HFFc6 (cell line): ENCODE measurements at places on chromosomes 11 and 22.

GRCh38 chr11:125603207-125603606 is 10.6 kb downstream of the STT3A start:
- H3K4me1 ChIP-seq: peaks cover 22% of the 10 kb centered on the region
- no peak overlapping the region for H3K4me3 ChIP-seq
- no peaks in the 10 kb centered on the region; the same call in 1 of the 2 replicates for H3K27me3 ChIP-seq
- peak; percentile 2 for DNase-seq
- H3K27ac ChIP-seq: peak overlapping the region; percentile 84

GRCh38 chr11:23995891-23996290 is 501.0 kb upstream of the LUZP2 start:
- peaks cover 43% of the 10 kb centered on the region for H3K4me1 ChIP-seq
- H3K27me3 ChIP-seq: no peaks in the 10 kb centered on the region
- H3K4me3 ChIP-seq: no peak overlapping the region
- no peak for DNase-seq

DNA sequence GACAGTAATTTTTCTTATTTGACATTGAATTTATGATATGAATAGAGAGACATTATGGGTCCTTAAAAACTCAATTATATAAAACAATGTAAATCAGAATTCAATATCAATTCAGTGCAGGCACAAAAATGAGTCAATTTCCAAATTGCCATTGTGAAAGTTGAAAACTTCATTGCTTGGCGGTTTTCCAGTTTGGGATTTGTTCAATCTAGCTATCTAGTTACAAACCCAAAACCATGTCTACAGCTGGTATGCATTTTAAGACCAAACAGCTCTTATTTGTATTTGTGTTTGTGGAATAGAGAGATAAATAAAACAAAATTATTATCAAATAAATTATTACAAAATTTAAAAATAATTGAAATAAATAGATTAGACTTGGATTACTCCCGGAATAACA is 1206.6 kb upstream of the RAG2 start:
- no peak overlapping the region for H3K4me3 ChIP-seq
- no peak overlapping the region for H3K27ac ChIP-seq
- no peaks in the 10 kb centered on the region; the same call in 1 of the 2 replicates for H3K27me3 ChIP-seq

DNA sequence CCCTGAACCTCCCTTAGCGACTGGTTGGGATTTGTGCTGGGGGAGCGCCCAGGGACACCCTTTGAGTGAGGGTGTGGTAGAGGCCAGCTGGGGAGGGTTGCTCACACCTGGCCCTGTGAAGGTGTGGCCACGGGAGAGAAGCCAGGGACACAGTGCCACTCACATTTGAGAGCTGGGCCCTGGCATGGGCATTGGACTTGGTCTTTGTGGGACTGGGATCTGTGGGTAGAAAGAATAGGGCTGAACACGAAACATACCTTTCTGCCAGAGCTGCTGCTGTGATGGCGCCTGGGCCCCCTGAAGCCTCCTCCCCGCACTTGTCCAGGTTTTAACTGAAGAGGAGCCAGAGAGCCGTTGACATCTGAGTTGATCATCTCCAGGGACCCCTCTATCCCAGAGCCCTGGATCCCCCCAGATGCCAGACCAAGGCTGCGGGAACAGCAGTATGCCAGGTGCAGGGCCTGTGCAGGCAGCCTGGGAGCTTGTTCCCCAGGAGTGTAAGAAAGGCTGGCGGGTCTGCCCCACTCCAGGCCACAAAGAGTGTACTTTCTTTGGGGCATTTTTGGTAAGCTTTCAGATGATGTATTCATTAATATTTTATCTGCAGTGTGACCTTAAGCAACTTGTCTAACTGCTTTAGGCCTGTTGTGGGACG is 284.1 kb downstream of the TBC1D22A start:
- peaks cover 5% of the 10 kb centered on the region for H3K27me3 ChIP-seq
- DNase-seq: no peak
- no peaks in the 10 kb centered on the region for H3K4me1 ChIP-seq
- H3K4me3 ChIP-seq: no peak overlapping the region

- H3K36me3 ChIP-seq: peaks cover 9% of the 10 kb centered on the region
- DNase-seq: no peak
- no peaks in the 10 kb centered on the region; the same call in 1 of the 2 replicates for H3K27me3 ChIP-seq
These were observed 30.4 kb downstream of the PACS1 start for GRCh38 chr11:66100272-66101065.

DNA sequence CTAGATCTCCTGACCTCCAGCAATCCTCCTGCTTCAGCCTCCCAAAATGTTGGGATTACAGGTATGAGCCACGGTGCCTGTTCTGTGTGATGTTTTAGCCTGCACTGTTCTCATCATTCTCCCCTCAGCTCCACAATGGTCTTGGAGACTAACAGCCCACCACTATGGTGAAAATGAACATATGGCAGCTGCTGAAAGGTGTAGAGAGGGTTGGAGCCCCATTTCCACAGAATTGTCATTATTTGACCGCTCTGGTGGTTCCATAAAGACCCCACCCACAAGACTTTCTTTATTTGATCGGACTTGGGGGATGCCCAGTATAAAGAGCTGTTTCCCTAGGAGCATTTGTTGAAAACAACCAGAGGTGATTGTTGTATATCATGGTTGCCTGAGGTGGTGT is 67.9 kb upstream of the SEPTIN5 start:
- H3K4me1 ChIP-seq: no peaks in the 10 kb centered on the region
- DNase-seq: no peak
- peaks cover 11% of the 10 kb centered on the region for H3K27me3 ChIP-seq
- H3K4me3 ChIP-seq: no peak overlapping the region

DNA sequence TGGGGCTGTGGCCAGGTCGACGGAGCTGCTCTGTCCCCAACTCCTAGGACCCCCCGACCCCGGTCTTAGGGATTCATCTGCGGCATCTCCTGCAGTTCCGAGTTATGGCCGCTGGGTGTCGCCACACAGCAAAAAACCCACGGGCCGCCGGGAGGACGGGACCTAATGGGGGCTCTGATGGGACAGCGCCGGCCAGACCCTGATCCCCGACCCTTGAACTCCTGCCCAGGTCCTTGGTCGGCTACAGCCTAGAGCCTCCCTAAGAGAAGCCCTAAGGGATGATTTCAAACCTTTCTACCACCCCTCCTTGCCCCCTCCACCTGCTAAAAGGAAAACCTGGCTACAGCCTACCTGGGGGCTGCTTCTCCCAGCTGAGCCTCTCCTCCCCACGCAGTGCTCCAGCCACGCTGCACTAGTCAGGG is 30.8 kb upstream of the LRRC10B start:
- no peak for DNase-seq
- H3K27me3 ChIP-seq: peaks cover 8% of the 10 kb centered on the region
- peaks cover 18% of the 10 kb centered on the region for H3K4me1 ChIP-seq
- no peak overlapping the region for H3K4me3 ChIP-seq

DNA sequence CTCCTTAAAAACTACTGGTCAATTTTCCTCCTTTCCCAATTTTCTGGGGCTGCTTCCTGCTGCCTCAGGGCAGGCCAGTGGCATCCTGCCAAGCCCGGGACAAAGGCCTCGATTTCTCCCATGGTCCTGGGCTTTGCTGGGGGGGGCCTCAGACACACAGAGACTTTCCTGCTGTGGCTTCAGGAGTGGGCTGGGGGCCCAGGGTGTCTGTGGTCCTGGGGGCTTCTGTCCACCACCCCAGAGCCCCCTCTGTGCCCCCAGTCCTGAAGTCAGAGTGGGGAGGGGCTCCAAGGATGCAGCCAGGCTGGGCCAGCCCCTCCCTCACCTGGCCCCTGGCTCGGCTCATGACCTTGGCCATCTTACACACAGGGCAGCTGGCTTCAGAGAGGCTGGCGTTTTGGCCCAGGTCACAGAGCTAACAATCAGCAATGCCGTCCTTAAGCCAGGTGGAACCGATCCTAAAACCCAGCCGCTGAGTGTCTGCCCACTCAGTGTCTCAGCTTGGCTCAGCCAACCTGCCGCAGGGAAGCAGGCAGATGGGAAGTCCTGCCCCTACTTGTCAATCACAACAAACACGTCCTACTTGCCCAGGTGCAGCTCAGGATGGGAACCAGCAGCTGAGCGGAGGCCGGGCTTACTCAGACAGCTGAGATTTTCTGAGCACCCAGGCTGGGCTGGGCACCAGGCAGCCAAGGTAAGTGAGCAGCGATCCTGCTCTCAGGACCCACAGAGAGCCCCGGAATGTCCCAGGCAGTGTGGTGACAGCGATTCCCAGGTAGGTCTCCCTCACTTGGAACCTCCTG is 34.6 kb downstream of the OSBPL5 start:
- no peak for DNase-seq
- no peaks in the 10 kb centered on the region for H3K36me3 ChIP-seq
- no peak overlapping the region for H3K27ac ChIP-seq
- no peaks in the 10 kb centered on the region for H3K27me3 ChIP-seq
- no peak overlapping the region for H3K4me3 ChIP-seq
- H3K4me1 ChIP-seq: no peaks in the 10 kb centered on the region

GRCh38 chr11:92789761-92790160 is 179.7 kb upstream of the MTNR1B start:
- DNase-seq: no peak
- no peak overlapping the region for H3K27ac ChIP-seq
- no peaks in the 10 kb centered on the region for H3K4me1 ChIP-seq
- H3K4me3 ChIP-seq: no peak overlapping the region

DNA sequence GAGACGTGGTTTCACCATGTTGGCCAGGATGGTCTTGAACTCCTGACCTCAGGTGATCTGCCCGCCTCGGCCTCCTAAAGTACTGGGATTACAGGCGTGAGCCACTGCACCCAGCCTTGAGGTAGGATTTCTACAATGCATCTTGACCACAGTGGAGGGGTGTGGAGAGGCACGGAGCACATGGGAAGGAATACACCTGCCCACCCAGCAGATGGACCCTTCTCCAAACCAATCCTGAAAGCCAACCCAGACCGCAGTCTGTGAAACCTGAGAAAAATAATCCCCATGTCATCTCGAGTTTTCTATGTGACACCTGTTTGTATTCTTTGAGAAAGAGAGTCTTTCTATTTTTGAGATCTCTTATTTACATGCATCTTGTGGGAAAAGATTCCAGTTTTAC is 32.5 kb downstream of the LGR4 start:
- peaks cover 26% of the 10 kb centered on the region for H3K4me1 ChIP-seq
- H3K4me3 ChIP-seq: no peak overlapping the region
- 0 out of 2 replicates have a peak, but pooled peaks cover 4% of the 10 kb centered on the region for H3K36me3 ChIP-seq
- no peaks in the 10 kb centered on the region for H3K27me3 ChIP-seq

DNA sequence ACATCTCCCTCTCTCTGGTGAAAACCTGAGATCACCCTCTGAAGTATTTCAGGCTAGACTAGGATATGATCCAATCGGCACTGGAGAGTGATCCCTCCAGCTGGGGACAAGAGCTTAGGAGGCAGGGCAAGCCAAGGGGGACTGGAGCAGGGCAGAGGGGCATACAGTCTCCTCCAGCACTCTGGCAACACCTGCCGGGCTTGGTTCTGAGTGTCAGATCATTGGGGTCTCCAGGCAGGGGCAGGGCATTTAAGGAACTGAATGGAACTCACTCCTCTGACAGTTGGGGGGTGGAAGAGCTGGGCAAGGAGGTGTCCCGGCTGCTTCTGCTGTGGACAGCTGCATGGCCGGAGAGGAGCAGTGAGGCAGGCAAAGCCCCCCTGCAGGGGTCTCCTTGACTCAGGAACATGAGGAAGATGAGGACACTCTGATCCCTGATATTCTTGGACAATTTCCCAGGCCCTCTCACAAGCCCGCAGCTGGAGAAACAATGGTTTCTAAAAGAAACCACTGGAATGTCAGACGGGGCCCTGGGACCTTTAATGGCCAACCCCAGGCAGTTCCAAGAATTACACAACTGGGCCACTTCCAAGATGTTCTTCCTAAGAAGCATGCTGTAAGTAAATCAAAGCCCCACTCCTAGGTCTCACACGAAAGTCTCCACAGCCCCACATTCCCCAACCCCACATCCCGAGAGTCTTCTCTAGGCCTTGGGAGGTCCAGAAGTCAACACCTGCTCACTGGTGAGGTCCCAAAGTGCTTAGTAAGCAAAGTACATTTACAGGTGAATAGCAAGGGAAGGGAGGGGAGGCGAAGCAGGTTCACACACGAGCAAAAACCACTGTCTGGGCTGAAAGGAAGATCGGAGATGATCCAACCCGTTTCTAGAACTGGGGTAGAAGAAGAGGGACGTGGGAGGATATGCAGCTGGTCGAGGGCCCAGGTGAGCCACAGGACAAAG is 1.2 kb upstream of the CCDC86 start:
- peaks cover 6% of the 10 kb centered on the region for H3K36me3 ChIP-seq
- H3K4me3 ChIP-seq: peak overlapping the region; percentile 97
- H3K27ac ChIP-seq: peak overlapping the region; percentile 86
- H3K4me1 ChIP-seq: peaks cover 54% of the 10 kb centered on the region
- peaks cover 12% of the 10 kb centered on the region; the same call in 1 of the 2 replicates for H3K27me3 ChIP-seq
- peak; percentile 75 for DNase-seq

DNA sequence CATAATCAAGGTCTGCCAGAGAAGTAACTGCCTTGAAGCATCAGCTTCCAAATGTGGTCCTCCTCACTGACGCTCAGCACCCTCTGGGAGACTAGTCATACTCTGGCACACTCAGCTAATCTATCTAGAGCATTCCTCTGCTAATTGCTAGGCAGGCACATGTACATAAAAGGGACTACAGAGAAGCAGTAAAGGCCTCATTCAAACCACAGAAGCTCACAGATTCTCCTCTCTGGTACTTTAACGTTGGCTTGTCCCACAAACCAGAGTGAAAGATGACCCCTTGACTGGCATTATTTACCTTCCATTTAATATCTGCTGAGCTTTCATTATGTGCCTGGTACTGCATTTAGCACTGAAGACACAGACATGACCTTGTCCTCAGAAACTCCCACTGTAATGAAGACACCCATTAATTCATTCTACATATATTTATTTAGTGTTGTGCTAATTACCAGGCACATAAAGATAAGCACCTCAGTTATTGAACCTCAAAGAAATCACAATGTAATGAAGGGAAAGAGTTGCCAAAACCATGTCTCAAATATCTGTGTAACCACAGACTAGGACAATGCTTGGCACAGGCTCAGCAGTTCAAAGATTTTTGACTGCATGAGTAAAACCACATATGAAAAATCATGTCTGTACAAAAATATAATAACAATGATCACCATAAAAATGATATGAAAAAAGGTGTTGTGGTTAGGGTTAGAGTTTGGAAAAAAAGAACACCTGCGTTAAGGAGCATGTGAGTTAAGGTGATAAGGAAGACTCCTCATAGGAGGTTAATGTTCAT is 550.4 kb downstream of the DLG2 start:
- no peak overlapping the region for H3K27ac ChIP-seq
- H3K4me1 ChIP-seq: peaks cover 14% of the 10 kb centered on the region; the same call in 1 of the 2 replicates
- DNase-seq: no peak
- no peaks in the 10 kb centered on the region for H3K36me3 ChIP-seq

DNA sequence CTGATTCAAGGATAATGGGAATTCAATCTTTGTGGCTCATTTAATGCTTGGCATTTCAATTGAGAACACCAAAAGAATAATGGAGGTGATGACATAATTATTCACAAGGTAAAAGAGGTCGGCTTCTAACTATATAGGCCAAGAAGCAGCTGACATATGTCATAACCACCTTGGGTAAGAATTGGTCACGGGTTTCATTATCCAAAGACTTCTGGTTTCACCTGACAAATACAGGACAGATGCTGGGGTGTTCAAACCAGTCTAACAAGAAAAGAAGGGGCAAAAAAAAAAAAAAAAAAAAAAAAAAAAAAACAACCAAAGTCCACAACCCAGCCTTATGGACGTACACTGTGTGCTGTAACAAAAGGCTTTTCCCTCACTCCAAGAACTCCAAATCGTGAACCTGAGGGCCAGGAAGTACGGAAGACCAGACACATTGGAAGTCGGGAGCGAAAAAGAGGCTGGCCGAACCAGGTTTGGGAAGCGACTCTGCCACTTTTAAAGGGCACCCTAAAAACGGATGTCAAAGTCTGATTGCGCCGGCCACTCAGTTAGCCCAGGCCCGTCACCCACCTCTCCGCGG is 385 bp downstream of the HARBI1 start:
- peaks cover 4% of the 10 kb centered on the region; the same call in 1 of the 2 replicates for H3K27me3 ChIP-seq
- DNase-seq: no peak
- peaks cover 29% of the 10 kb centered on the region for H3K4me1 ChIP-seq
- 0 out of 2 replicates have a peak, but pooled peaks cover 4% of the 10 kb centered on the region for H3K36me3 ChIP-seq

GRCh38 chr22:30266445-30267381 is at the start of gene OSM:
Gene OSM (minus strand): TSS chr22:30266851. CDS start chr22:30266799, 52 bp downstream.
- H3K27me3 ChIP-seq: peaks cover 6% of the 10 kb centered on the region; the same call in 1 of the 2 replicates
- peaks cover 6% of the 10 kb centered on the region for H3K4me1 ChIP-seq
- H3K4me3 ChIP-seq: no peak within 1 kb of the TSS
- no peak within 1 kb of the TSS for H3K27ac ChIP-seq
- no peak for DNase-seq
